ENCODE measurements at places on chromosomes 4 and X.
A peak's percentile ranks its signal among the peaks of the same experiment; 100 is the strongest.

- DNase-seq = no peak
Observed at GRCh38 chr4:8099981-8100464, 58.6 kb downstream of the ABLIM2 start.

DNA sequence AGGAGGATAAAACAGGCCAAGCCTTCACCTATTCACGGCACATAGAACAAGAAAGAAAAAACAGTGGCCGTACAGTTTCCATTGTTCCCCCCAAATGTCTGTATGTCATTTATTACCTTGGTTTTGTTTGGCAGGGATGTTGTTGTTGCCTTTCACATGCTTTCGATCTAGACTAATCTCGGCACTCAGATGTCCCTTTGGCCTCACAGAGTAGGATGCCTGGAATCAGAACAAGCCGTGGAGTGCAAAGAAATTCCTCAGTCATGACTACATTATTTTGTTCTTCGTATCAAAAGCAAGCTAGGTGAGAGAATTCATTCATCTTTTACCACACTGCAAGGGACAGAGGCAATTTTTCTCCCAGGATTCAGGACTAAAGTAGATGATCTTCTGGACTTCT, 106.9 kb downstream of the SMIM20 start:
- DNase-seq = peak; percentile 44

GRCh38 chr4:70678383-70678999, 9.8 kb upstream of the UTP3 start:
- no peak for DNase-seq

DNA sequence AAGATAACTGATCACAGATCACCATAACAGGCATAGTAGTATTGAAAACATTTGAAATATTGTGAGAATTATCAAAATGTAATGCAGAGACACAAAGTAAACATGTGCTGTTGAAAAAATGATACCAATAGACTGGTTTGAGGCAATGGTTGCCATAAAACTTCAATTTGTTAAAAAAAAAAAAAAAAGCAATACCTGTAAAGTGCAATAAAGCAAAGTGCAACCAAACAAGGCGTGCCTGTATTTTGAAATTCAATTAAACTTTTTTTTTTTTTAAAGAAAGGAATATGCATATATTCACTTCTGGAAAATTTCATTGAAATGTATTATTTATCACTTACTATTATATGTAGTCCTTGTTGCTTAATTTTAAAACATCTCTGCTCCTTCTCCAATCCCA, 27.7 kb downstream of the TMEM154 start:
- DNase-seq = no peak

- no peak for DNase-seq
Observed at GRCh38 chr4:174358829-174359228, 75.1 kb downstream of the CEP44 start.

GRCh38 chr4:143021384-143021783, 163.3 kb upstream of the USP38 start:
- DNase-seq = no peak

DNA sequence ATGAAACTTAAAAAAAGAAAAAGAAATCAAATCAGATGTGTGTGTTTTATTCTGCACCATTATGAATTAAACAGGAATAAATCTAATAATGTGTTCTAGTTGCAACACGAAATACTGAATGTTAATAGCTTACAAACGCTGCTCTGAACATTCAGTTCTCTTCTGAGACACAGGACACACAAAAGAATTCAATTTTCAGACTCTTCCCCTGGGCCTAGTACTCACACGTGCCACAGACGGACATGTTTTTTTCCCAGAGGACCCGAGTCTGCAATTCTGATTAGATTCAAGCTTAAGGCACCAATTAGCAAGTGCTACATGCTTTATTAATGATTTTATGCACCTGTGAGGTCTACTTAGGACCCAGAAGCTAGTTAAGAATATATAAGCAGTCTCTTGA, 20.5 kb downstream of the C4orf54 start:
- DNase-seq = no peak

DNA sequence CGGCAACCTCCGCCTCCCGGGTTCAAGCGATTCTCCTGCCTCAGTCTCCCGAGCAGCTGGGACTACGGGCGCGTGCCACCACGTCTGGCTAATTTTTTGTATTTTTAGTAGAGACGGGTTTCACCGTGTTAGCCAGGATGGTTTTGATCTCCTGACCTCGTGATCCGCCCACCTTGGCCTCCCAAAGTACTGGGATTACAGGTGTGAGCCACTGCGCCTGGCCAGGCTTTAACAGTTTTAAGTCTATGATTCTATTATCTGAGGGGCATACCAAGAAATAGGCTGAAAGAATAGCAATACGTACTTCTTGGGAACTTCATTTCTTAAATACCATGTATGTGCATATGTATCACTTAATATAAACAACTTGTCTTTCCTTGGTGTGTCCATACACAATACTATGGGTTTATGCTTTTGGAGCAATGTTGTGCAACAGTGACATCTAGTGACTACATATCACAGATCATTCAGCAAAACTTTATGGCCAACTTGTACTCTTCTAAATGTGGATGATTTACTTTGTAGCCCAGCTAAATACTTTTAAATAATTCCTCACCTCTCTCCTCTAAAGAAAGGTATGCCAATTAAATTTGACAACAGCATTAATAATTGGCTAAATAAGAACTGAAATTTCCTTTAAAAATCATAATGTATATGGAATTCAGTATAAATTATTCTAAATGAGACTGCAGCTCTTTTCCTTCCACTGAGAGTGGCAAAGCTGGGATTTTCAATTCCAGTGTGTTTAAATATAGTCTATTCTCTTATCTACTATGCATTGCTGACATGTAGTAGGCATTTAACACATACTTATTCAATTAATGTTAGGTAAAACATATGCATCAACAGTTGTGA, 10.4 kb downstream of the SLC9B1 start:
- DNase-seq = peak; percentile 39

GRCh38 chr4:6641164-6641970, 882 bp downstream of the MRFAP1 start:
- DNase-seq = peak; percentile 19

- DNase-seq = no peak
Observed at GRCh38 chr4:5801696-5802095, 90.7 kb downstream of the EVC start.

- no peak for DNase-seq
Observed at GRCh38 chr4:102713096-102713495, 47.7 kb downstream of the MANBA start.

DNA sequence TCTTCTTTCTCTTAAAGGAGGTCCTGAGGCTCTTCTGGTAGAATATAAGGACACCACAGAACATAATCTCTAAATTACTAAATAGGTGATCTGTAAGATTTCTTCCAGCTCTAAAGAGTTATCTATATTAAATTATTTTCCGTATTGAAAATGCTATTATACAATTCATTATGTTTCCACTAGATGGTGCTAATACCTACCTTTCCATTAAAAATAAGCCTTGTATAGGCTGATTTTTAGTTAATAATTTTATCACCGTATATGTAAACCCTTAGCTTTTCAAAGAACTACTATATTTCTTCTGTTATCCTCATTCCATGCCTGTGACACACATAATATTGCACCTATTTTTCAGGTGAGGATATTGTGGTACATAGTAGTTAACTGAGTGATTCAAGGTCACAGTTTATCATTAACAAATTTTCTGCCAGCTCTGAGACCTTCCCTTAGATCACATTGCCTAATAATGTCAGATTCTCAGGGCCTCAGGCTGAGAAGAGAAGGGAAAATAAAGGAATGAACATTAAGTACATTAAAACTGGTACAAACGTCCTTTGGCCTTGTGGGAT, 138.8 kb downstream of the TEX11 start:
- DNase-seq = no peak

GRCh38 chr4:158837527-158838141, 68.8 kb downstream of the FNIP2 start:
- DNase-seq = no peak

DNA sequence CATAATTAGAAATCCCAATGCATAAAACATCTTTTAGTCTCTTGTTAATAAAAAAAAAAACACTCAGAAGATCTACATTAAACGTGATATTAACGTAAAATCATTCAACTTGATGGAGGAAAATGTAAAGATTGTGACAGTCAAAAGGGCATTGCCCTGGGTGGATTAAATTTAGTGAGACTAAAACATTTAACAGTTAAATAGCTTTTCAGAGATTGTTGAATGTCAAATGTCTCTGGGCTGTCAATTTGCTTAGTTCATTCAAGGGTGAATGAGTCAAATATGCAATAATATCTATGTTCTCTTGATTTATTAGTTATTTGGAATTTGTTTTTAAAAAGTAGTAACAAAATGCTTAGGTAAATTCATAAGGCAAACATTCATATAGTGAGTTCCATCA, 836.6 kb upstream of the PCDH10 start:
- no peak for DNase-seq

DNA sequence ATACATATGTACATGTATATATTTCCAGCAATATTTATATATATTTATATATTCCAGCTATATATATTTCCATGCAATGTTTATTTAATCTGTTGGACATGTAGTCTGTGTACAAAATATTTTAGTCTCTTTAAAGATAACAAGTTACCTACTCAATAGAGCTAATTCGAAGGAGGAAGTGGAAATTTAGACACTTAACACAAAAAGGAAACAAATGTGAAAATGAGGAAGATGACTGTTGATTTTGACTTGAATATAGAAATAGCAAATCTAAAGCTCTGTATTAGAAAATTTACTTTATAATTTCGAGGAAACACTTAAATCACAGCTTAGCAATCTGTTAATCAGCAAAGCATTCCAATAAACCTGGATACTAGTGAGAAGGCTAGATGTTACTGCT, 1064.4 kb downstream of the PCDH7 start:
- no peak for DNase-seq
